ENCODE measurements at places on chromosomes 16 and 17.
A peak's percentile ranks its signal among the peaks of the same experiment; 100 is the strongest.

DNA sequence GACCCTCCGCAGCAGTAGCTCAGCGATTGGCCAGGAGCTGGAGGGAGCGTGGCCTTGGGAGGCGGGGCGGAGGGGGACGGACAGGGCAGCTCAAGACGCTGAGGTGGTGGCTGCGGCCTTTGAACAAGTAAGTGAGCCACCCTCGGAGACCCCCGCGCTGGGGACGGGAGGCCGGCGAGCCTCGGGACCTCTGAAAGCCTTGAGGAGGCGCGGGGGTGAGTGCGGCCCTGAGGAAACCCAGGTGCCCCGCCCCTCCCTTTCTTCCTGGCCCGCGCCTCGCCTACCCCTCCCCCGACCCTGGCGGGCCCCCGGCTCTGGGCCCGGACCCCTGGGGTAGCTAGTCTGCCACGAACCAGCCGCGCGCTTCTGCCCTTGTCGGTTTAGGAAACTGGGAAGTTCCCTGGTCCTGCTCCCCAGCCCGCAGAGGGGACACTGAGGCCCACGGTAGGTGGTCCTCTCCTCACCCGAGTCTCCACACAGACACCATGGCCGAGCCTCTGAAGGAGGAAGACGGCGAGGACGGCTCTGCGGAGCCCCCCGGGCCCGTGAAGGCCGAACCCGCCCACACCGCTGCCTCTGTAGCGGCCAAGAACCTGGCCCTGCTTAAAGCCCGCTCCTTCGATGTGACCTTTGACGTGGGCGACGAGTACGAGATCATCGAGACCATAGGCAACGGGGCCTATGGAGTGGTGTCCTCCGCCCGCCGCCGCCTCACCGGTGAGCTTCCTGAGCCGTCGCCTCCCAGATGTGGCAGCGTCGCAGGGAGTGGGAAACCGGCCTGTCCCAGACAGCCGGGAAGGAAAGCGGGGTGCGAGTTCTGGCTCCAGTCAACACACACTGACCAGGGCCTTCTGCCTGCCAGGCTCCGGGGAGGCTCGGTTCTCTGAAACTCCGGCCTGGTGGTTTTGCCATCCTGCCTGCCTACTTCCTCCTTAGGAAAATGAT lies at the start of gene MAPK7:
Gene MAPK7 (plus strand): TSS at position 83 of the 945 bp plus-strand sequence. CDS start 403 bp downstream, at position 486.
- DNase-seq: peak; percentile 43

- DNase-seq: no peak
These were observed 420 bp upstream of the KRTAP17-1 start for GRCh38 chr17:41315814-41316445.

DNA sequence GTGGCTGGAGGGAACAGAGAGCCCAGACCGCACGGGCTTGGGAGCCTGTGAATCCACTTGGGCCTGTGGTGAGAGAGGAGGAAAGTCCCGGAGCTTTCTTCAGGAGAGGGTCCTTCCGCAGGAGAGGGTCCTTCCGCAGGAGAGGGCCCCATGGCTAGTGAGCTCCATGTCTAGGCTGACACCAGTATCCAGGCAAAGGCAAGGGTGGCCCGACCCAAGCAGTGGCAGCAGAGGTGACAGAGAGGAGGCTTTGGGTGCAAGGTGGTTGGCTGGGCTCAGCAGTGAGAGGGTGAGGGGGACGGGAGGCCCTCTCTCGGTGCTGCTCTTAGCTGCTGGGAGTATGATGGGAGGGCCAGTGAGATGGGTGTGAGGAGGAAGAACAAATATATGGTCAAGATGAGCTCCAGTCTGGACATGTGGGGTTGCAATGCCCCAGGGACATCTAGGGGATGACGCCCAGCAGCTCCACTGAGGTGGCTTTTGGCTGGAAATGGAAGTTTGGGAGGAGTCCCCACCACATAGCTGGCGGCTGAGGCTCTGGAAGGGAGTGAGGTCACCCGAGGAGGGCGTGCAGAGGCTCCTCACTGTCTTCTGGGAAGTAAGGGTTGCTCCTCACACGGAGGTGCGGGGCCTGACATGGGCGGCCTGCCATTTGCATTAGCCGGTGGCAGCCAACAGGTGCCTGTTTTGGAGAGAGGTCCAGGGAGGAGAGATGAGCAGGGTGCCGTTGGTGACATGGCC lies 2.3 kb upstream of the HSD3B7 start:
- no peak for DNase-seq

DNA sequence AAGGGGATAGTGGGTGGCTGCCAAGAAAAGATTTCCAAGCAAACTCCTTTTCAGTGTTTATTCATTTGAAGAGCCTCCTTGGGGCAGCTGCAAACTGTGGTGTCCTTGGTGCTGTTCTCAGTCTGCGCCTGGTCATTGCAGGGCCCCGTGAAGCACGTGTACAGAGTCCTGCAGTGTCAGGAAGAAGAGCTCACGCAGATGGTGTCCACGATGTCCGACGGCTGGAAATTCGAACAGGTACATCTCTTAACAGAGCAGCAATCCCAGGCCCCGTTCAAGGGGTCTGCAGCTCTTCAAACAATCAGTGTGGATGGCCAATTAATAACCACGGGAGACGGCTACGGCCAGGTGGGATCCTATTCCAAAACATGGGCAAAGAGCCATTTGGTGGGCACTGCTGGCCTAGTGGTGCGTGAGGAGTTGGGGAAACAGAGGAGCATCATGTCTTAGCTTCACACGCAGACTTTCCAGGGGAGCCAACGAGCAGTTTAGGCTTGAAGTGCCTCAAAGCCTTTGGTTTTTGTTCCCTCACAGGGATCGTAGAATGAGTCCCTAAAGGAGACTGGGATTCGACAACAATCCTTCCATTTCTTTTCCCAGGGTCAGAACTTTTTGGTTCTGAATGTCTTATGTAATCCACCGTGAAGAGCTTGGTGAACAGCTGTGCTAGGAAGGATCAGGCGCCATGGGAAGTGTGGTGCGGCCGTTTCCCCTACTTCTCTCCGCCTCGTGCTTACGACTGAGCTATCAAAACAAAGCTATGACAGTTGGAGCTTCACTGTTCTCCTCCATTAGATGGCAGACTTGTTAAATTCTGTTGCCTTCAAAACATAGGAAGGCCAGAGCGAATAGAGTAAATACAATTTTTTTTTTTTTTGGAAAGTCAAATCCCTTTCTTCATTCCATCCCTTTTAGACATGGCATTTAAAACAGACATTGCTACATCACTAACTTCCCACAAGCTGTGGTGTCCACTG lies 12.6 kb downstream of the KCTD2 start:
- DNase-seq: peak; percentile 52

GRCh38 chr17:30422171-30422570 lies 43.4 kb downstream of the CPD start:
- DNase-seq: no peak

DNA sequence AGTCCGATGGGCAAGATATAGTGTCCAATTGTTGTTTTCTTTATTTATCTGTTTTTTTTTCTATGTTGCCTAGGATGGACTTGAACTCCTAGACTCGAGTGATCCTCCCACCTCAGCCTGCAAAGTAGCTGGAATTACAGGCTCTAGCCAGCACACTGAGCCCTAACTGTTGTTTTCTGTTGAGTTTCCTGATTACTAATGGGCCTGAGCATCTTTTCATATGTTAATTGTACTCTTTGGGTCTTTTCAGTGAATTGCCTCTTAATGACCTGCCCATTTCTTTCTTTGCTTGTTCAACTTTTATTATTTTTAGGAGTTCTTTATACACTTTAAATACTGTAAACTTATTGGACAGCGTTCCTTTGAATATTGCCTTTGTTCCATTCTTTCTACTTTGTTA lies 213.0 kb downstream of the HS3ST3B1 start:
- no peak for DNase-seq

GRCh38 chr17:10116267-10116666 lies 82.1 kb downstream of the GAS7 start:
- no peak for DNase-seq

- DNase-seq: no peak
These were observed 12.2 kb upstream of the C16orf54 start for GRCh38 chr16:29757950-29758466.

DNA sequence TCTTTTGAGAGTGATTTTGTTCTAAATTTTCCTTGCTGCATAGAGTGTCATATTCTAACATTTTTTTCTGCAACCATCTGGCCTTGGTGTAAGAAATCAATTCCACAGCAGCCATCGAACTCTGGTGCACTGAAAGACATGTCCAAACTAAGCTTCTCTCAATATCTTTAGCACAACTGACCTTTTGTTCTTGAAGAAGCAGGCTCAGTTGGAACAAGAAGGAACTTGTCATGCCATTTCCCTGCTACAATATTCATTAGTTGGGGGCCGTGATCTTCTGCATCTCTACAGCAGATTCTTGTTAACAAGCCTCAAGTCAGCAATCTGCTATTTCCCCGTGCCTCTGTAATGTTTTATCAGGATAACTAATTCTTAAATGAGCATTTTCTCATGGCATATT lies 1305.6 kb downstream of the CDH11 start:
- no peak for DNase-seq

DNA sequence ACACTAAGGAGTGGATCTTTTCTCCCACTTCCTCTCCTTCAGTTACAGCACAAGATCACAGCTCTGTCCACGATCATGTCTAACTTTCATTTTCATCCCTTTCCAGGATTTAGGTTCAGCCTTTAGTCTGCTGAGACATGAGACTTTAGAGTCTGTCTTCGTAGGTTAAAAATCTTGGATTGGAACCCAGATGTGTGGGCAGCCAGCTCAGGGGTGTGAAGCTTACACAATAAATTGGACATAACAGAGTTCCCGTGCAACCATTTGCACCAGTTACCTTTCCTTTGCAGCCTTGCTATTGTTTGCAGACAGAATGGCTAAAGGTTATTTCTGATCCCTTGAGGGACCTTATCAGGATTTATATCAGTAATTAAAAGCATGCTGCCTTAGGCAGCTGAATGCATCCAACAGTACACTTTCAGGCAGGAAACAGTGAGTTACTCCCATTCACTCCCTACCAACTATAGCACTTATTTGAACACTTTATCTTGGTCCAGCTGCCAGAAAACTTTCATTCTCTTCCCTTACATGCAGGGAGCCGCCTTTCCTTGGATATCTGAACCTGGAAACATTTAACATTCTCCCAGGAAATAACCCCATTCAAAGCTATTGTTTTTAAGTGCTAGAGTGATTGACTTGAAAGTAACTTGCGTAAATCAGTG lies 87.3 kb downstream of the TMEM100 start:
- peak; percentile 29 for DNase-seq

GRCh38 chr17:6366221-6366666 lies 68.7 kb downstream of the AIPL1 start:
- DNase-seq: no peak

- DNase-seq: no peak
These were observed 29.3 kb downstream of the ZNF469 start for GRCh38 chr16:88411951-88412576.

GRCh38 chr17:53499277-53499676 lies 323.4 kb upstream of the KIF2B start:
- DNase-seq: no peak

DNA sequence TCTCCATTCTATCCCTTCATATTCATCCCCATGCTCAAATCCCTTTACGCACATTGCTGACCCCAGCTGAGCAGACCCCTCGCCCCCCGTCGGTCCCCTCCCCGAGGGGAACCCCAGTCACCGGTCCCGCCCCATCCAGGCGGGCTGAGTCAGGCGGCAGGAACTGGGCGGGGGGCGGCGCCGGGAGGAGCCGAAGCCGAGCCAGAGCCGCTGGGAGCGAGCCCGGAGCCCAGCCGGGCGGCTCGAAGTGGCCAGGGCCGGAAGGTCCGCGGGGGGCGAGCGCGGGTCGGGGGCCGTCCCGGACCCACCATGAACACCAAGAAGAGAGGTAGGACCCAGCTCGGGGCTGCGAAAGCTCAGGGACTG lies 8.6 kb downstream of the RIPOR1 start:
- peak; percentile 68 for DNase-seq

GRCh38 chr17:61536422-61536955 lies 54.5 kb downstream of the NACA2 start:
- DNase-seq: peak; percentile 10

GRCh38 chr17:55783684-55784245 lies 32.9 kb downstream of the PCTP start:
- DNase-seq: peak; percentile 33

GRCh38 chr17:17322516-17323510 lies 19.6 kb downstream of the NT5M start:
- no peak for DNase-seq

- DNase-seq: no peak
These were observed 42.3 kb upstream of the ARL4D start for GRCh38 chr17:43356450-43356849.

GRCh38 chr17:14297161-14297851 lies 3.6 kb upstream of the HS3ST3B1 start:
- DNase-seq: peak; percentile 63

DNA sequence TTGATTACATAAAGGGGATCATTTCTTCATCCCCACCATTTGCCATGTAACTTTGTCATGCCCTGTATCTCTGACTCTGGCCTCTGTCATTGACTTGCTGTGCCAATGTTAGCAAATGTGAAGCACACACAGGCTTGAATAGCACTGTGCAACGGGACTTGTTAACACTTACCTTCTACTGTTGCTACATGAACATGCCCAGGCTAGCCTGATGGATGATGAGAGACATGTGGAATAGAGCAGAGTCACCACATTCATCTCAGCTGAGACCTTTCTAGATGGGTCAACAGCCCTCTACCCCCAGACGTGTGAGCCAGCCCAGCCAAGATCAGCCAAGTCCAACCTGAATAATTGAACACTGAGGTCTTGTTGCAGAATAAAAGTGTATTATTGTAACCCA lies 162.1 kb upstream of the SALL1 start:
- DNase-seq: no peak

- DNase-seq: peak; percentile 12
These were observed 23.9 kb downstream of the ACLY start for GRCh38 chr17:41894791-41895331.

GRCh38 chr17:21243516-21244303 lies 9.5 kb downstream of the NATD1 start:
- no peak for DNase-seq

DNA sequence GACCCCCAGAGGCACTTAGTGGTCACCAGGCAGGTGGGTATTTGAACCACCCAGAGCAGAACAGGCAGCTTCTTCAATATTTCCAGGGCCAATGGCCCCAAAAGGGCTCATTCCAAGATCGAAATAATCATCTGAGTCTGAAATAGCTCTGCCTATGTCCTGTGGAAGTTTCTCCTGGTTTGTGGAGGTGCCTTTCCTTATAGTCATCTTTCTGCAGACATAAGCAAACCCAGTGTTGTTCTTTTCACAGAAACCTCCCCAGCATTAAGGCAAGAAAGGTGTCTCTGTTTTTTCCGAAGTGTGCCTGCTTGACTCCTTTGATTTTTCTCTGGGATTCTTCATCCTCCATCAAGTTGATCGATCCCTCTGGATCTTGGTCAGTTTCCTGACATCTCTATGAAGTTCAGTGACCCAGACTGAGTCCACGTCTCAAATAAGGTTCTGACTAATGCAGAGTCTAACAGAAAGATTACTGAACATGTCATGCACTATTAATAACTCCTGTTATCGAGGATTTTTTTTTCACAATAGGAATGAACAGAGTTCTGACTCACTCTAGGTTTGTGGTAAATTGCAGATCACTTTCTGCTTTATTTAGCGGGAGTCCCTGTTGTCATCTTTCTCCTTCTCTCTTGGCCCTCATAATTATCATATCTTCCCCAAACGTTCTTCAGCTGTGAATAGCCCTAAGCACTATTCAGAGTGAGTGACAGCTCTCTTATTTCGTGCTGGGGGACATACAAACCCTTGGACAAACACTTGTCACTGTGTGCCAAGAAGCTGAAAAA lies 1.5 kb downstream of the LRRC3C start:
- DNase-seq: peak; percentile 89

GRCh38 chr16:22813948-22814710 lies at the start of gene HS3ST2:
Gene HS3ST2 (plus strand): TSS chr16:22814162. CDS start chr16:22814611, 449 bp downstream.
- peak; percentile 62 for DNase-seq

- no peak for DNase-seq
These were observed 3.6 kb upstream of the ARL5C start for GRCh38 chr17:39169518-39169917.

Measured in suppressor macrophage treated with lipopolysaccharide for 4 hours (primary cell).